ENCODE measurements at places on chromosomes 7 and 10.

- no peak for DNase-seq
Measured at GRCh38 chr10:72930276-72930675, 24.3 kb downstream of the PLA2G12B start.

DNA sequence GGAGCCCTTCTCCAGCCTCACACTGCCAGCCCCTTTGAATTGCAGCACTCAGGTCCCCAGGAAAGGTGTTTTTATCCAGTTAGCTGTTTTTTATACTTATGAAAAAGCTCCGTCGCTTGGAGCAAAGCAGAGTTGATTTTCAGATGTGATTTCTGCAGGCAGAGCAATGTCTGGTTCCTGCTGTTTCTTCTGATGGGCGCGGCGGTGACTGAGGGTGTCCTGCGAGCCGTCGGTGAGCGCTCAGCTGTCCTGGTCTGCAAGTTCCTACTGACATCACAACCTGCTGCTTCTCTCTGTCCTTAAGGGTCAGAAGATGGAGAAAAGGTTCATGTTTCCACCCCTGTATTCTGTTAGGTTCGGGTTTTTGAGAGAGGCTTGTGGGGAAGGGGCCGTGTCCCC is 109.6 kb upstream of the FAM20C start:
- no peak for DNase-seq

DNA sequence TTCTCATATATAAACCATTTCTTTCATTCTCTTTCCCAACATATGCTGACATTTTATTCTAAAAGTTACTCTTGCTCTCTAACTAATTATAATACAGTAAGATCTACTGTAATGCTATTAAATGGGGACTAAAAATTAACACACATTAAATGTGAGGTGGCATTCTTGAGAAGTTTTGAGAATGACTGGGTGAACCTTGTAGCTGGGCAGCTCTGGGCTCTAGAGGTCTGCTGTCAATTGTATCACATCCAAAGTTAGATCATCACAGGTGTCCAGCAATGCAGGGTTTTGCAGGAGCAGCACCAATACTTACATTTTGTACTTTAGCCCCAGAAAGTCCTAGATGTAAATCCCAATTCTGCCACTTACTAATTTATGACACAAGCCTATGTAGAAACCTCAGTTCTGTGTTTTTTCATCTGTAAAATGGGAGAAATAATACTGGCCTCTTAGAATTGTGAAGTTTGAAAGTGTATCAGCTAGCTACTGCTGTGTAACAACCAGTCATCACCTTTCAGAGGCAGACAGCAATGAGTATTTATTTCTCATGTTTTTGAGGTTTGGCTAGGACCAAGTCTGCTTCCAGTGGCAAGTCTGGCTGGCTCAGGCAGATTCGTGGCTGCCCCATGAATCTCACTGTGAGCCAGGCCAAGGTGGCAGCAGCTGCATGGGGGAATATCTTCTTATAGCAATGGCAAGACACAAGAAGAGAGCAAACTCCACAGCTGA is 79.6 kb upstream of the EMX2 start:
- no peak for DNase-seq

DNA sequence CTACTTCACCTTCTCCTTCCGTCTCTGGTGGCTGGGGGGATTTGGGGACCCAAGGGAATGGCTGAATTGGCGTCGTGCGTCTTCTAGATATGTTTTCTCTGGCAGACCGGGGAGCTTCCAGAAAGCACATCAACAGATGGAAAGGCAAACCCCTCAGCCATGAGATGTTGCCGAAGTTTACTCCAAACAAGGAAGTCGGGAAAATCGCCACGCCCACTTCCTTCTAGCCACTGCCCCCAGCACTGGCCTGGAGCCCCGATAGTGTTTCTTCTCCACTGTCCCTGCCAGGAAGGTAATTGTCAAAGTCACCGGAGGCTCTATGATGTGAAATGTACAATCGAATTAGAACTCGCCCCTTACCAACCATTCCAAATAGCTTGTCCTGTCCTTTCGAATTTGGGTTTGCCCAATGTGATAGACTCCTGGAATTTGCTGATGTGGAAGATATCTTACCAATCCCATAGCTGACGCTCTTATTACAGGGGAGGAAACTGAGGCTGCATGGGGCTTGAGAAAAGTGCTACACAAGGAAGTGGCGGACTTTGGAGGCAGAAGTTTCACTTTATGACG is 191.0 kb downstream of the LSM5 start:
- DNase-seq = no peak

GRCh38 chr10:130141460-130141859 is 5.3 kb downstream of the GLRX3 start:
- DNase-seq = no peak

GRCh38 chr10:88440541-88440940 is 142.6 kb downstream of the RNLS start:
- DNase-seq = no peak

DNA sequence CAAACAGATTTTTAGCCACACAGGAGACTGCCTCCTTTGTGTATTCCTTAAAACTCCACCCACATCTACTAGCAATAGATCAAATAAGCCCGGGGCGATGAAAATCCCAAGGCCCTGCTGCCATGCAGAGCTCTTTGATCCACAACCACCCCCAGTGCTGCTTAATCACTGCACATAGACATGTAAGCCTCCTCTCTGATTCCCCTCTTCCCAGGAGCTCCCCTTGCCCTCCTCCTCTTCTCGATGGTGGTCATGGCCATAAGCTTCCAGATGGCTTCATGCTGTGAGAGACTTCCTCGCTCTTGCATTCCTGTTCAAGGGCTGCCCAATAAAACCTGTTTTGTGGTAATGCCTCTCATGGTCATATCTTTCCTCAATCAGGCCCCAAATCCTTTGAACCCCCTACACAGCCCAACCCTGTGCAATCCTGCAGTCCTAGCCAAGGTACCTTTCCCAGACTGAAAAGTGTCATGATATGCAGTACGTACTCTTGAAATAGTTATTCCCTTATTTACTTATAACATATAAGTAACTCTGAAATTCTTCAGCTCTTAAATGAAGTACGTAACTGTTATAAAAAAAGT is 158.5 kb downstream of the CACNA2D1 start:
- DNase-seq = no peak
